Activated T-cell treated with anti-CD3 and anti-CD28 coated beads, Interleukin-2, amount 50 U/mL, for 24 hours (primary cell): ENCODE measurements at places on chromosomes 5 and 9.
A peak's percentile ranks its signal among the peaks of the same experiment; 100 is the strongest.

GRCh38 chr5:1461396-1461795 lies 16.2 kb upstream of the SLC6A3 start:
- H3K4me3 ChIP-seq, result no peak overlapping the region
- no peaks in the 10 kb centered on the region for H3K4me1 ChIP-seq
- peak; percentile 20 for DNase-seq
- H3K27ac ChIP-seq, result no peak overlapping the region

- no peaks in the 10 kb centered on the region for H3K27me3 ChIP-seq
- no peak overlapping the region for H3K4me3 ChIP-seq
- no peak overlapping the region for H3K27ac ChIP-seq
- DNase-seq, result no peak
- peaks cover 42% of the 10 kb centered on the region for H3K4me1 ChIP-seq
These were observed 11.5 kb downstream of the SNX30 start for GRCh38 chr9:112761912-112762655.

DNA sequence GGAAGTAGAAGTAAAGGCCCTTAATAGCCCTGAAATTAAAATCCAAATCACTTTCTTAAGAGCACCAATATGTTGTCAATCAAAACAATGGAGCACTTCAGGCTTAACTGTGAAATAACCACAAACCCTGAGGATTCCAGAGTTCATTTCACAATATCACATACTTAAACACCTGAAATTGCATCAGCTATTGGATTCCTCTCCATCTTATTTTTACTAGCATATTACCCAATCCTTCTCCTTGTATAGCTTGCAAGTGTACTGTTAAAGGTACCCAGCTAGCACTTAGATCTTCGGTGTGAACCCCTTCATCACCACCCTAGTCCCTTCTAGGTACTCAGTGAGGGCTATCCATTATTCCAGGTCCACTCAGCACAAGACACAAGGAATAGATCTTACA lies 287.3 kb downstream of the EFNA5 start:
- peaks cover 12% of the 10 kb centered on the region for H3K4me1 ChIP-seq
- DNase-seq, result no peak
- H3K27me3 ChIP-seq, result no peaks in the 10 kb centered on the region
- no peak overlapping the region for H3K27ac ChIP-seq

DNA sequence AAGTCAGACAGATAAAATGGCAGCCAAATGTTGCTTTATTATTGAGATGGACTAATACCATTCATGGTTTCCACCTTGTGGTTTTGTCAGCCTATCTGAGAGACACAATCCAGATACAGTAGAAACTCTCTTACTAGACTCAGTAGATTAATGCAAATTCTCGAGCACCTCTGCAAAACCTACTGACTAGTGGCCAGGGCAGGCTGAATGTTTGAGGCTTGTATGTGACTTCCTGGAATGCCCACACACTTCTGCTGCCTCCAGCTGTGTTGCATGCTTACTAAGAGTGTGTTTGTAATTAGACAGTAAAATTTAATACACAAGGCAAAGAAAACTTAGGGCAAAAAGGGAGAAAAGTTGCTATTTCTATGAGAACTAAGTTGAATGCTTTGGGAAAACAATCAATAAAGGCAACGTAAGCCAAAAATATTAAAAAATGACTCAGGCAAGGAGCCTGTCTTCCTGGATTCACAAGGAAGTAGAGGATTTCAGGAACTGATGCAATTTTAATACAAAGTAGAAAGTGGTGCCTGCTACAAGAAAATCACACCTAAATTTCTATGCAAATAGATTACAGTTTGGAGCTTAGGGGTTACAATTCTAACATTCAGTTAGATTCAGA lies 30.2 kb upstream of the CCNG1 start:
- DNase-seq, result no peak
- peaks cover 6% of the 10 kb centered on the region for H3K4me1 ChIP-seq
- no peaks in the 10 kb centered on the region for H3K36me3 ChIP-seq
- no peak overlapping the region for H3K27ac ChIP-seq
- H3K4me3 ChIP-seq, result no peak overlapping the region

GRCh38 chr9:14926941-14927624 lies 16.9 kb upstream of the FREM1 start:
- no peak overlapping the region for H3K27ac ChIP-seq
- peaks cover 1% of the 10 kb centered on the region for H3K4me1 ChIP-seq

GRCh38 chr9:125748446-125749099 lies 1.4 kb downstream of the PBX3 start:
- H3K4me3 ChIP-seq, result peak overlapping the region; percentile 85
- H3K27me3 ChIP-seq, result peaks cover 5% of the 10 kb centered on the region
- H3K27ac ChIP-seq, result peak overlapping the region; percentile 81
- peaks cover 45% of the 10 kb centered on the region for H3K4me1 ChIP-seq
- DNase-seq, result no peak

GRCh38 chr9:76373784-76374474 lies 20.3 kb downstream of the RFK start:
- no peaks in the 10 kb centered on the region for H3K36me3 ChIP-seq
- DNase-seq, result no peak
- H3K4me3 ChIP-seq, result no peak overlapping the region

DNA sequence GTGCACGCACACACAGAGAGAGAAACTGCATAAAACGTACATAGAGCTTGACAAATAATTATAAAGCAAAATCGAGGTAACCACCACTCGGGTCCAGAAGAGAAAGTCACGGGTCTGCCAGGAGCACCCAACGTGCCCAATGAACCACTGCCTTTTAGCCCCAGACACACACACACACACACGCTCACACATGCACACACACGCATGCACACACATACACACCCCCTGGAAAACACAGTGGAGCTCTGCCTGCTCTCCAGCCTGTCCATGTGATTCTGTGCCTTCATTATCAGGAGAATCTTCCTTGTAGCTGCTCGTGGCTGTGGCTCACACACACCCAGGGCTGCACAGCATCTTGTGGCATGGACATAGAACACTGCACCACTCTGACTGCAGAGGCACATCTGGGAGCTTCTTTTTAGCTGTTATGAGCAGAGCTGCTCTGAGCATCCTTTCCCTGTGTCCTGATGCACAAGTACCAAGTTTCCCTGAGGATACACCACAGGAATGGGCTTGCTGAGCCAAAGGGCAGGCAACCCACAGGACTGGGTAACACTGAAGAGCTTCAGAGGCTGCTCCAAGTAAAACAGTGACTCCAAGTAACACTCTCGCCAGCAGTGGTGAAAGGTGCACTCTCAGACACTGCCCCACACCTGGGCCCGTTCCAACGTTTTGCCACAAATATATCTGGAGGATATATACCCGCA lies 58.9 kb downstream of the CAMSAP1 start:
- no peak overlapping the region for H3K4me3 ChIP-seq
- no peak for DNase-seq
- H3K27me3 ChIP-seq, result no peaks in the 10 kb centered on the region
- peaks cover 24% of the 10 kb centered on the region for H3K4me1 ChIP-seq

DNA sequence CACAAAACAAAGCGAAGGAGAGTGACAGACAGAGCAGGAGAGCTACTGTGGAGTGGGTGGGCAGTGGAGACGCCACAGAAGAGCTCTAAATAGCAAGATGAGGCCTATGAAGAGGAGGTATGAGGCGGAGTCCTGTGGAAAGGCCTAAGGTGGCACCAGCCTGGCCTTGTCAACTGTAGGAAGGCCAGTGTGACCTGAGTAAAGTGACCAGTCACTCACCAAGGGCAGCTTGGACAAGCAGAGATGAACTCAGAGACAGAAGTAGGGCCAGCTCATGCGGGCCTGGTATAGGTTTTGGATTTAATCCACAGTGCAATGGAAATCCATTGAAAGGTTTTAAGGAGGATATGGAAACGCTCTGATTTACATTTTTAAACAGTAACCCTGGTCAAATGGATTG lies 23.8 kb upstream of the SH3RF2 start:
- peaks cover 9% of the 10 kb centered on the region for H3K4me1 ChIP-seq
- H3K4me3 ChIP-seq, result no peak overlapping the region
- no peaks in the 10 kb centered on the region for H3K27me3 ChIP-seq
- no peaks in the 10 kb centered on the region for H3K36me3 ChIP-seq
- no peak overlapping the region for H3K27ac ChIP-seq

DNA sequence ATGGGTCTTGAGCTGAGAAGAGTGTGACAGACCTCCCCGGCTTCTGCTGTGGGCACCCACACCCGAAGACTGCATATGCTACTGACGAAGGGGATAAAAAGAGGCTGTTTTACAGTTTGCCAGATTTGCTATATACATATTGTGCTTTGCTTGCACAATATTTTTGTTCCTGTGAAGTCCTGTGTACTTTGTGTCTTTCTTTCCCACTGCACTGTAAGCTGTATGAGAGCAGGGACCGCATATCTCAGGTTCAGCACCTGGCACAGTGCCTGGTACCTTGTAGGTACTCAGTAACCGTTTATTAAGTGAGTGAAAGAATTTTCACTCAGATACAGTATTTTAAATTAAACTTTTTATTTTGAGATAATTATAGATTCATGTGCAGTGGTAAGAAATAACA lies 8.2 kb upstream of the GARNL3 start:
- H3K36me3 ChIP-seq, result no peaks in the 10 kb centered on the region
- DNase-seq, result no peak
- peaks cover 15% of the 10 kb centered on the region for H3K27me3 ChIP-seq
- H3K4me1 ChIP-seq, result no peaks in the 10 kb centered on the region
- no peak overlapping the region for H3K4me3 ChIP-seq

DNA sequence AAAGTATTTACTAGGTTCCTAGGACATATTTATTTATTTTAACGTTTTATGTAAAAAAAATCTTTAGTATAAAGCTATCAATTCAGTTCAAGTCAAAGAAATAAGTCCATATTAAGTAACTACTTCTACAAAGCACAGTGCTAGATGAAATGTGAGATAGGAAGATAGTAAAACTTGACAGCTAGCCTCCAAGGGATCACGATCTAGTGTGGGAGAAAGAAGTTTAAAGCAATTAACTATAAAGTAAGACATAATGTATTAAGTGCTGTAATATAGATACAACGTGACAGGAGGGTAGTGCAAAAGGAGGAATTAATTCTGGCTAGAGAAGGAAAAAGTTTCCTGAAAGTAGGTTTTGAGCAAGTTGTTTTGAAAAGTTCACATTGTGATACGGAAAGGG lies 134.9 kb downstream of the ST8SIA4 start:
- H3K36me3 ChIP-seq, result no peaks in the 10 kb centered on the region
- H3K4me1 ChIP-seq, result no peaks in the 10 kb centered on the region
- no peak for DNase-seq
- no peak overlapping the region for H3K4me3 ChIP-seq

- H3K4me1 ChIP-seq, result no peaks in the 10 kb centered on the region
- H3K27me3 ChIP-seq, result no peaks in the 10 kb centered on the region
- DNase-seq, result no peak
- H3K36me3 ChIP-seq, result no peaks in the 10 kb centered on the region
- no peak overlapping the region for H3K4me3 ChIP-seq
These were observed 472.9 kb downstream of the PRELID2 start for GRCh38 chr5:145362266-145362665.

DNA sequence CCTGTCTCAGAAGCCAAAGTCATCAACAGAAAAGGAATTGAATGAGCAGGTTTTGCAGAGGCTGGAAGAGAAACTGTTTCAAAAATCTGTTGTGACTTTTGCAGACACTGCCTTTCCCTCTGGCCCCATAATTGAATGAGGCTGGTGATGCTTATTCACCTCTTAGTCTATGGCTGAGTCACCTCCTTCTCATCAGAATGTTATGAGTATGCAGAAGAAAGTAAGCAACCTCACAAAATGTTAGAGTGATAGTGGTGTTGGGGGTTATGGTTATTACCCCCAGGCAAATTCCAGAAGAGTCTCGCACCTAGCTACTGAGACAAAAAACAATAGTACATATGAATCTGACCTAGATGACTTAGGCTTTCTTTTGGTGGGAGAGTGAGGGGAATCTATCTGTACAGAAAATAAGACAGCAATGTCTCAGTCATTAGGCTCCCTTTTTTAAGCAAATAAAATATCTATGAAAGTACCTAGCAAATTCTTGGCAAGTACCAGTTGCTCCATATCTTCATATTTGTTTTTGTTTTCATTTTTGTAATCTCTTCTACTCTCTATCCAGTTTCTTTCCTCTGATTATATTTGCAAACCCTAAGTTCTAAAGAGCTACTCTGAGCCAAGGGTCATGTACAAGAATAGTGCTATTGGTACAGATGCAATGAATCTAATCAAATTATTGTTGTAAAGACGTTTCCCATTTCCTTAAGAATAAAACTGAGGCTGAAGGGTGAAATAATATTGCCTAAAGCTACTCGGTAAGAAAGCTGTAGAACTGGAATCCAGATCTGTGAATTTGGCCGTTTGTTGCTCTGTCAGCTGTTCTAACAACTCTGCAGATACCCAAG lies 498.1 kb upstream of the TNC start:
- no peak for DNase-seq
- H3K4me1 ChIP-seq, result no peaks in the 10 kb centered on the region
- no peaks in the 10 kb centered on the region for H3K36me3 ChIP-seq
- H3K27ac ChIP-seq, result no peak overlapping the region

GRCh38 chr9:21399956-21400355 lies 9.0 kb upstream of the IFNA8 start:
- peaks cover 29% of the 10 kb centered on the region for H3K4me1 ChIP-seq
- no peak overlapping the region for H3K27ac ChIP-seq
- no peak overlapping the region for H3K4me3 ChIP-seq
- no peaks in the 10 kb centered on the region for H3K36me3 ChIP-seq
- H3K27me3 ChIP-seq, result peaks cover 78% of the 10 kb centered on the region

GRCh38 chr9:27653957-27654356 lies 80.7 kb upstream of the C9orf72 start:
- no peaks in the 10 kb centered on the region for H3K36me3 ChIP-seq
- H3K4me3 ChIP-seq, result no peak overlapping the region
- no peak overlapping the region for H3K27ac ChIP-seq

DNA sequence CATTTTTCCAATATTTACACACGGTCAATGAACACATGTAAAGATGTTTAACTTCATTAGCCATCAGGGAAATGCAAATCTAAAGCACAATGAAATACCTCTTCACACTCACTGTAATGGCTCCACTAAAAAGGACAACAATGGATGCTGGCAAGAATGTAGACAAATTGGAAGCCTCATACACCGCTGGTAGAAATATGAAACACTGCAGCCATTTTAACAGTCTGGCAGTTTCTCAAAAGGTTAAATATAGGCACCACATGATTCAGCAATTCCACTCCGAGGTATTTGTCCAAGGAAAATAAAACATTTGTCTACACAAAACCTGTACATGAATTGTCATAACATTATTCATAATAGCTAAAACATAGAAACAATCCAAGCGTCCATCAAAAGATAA lies 20.0 kb downstream of the RNF145 start:
- H3K4me1 ChIP-seq, result peaks cover 60% of the 10 kb centered on the region
- H3K36me3 ChIP-seq, result peaks cover 88% of the 10 kb centered on the region
- DNase-seq, result no peak
- peak overlapping the region; percentile 52 for H3K27ac ChIP-seq

DNA sequence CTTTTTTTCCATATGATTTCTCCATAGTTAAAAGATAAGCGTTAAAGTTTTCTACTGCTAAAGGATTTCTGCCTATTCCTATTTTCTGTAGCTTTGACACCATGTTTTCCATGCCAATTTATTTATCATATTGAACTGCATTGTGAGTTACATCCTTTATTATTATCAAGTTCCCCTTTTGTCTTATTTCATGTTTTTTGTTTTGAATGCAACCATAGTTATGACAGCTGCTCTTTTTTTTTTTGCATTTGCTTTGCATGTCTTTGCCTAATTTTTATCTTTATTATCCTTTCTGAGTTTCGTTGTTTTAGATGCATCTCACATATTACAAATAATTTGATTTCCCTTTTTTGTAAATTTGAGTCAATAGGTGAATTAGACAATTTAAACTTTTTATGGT lies 161.5 kb downstream of the DEPDC1B start:
- DNase-seq, result no peak
- peaks cover 5% of the 10 kb centered on the region for H3K4me1 ChIP-seq
- no peaks in the 10 kb centered on the region for H3K27me3 ChIP-seq
- H3K36me3 ChIP-seq, result no peaks in the 10 kb centered on the region

GRCh38 chr5:74259572-74259971 lies 381.0 kb downstream of the ENC1 start:
- DNase-seq, result no peak
- H3K4me3 ChIP-seq, result no peak overlapping the region
- no peak overlapping the region for H3K27ac ChIP-seq
- H3K27me3 ChIP-seq, result peaks cover 8% of the 10 kb centered on the region
- no peaks in the 10 kb centered on the region for H3K4me1 ChIP-seq
